ENCODE measurements at places on chromosomes 1 and 21. TPM values are rescaled to one million over a fixed set of nuclear protein-coding genes. Genes with fewer than 3 reads are reported as not detected.

The TRNP1 gene
- 6.2 TPM for polyA plus RNA-seq

The OR2L5 gene
- not detected for polyA plus RNA-seq

The IQGAP3 gene
- 18.2 TPM for polyA plus RNA-seq

The ASCL5 gene
- polyA plus RNA-seq = not detected

The TTC39A gene
- polyA plus RNA-seq = 10.2 TPM

The MARK1 gene
- polyA plus RNA-seq = 10.2 TPM

DNA sequence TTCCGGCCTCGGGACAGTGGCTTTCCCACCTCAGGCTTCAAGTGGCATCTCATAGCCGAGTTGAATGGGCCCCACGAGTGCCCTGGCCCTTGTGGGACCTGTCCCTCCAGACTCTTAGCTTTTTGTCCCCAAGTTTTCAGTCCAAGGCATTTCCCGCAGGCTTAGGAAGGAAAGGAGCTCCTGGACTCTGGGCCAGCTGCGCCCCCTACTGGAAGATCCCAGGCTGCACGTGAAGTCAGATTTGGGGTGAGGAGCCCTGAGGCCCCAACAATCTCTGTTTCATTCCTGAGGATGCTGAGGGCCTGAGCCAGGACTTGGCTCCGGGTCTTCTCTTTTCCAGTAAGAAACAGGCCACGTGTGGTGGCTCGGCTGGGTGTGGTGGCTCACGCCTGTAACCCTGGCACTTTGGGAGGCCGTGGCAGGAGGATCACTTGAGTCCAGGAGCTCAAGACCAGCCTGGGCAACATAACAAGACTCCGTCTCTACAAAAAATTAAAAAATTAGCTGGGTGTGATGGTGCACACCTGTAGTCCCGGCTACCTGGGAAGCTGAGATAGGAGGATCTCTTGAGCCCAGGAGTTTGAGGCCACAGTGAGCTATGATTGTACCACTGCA, 67.4 kb downstream of the ARHGEF10L start:
- peak; percentile 68 for DNase-seq

DNA sequence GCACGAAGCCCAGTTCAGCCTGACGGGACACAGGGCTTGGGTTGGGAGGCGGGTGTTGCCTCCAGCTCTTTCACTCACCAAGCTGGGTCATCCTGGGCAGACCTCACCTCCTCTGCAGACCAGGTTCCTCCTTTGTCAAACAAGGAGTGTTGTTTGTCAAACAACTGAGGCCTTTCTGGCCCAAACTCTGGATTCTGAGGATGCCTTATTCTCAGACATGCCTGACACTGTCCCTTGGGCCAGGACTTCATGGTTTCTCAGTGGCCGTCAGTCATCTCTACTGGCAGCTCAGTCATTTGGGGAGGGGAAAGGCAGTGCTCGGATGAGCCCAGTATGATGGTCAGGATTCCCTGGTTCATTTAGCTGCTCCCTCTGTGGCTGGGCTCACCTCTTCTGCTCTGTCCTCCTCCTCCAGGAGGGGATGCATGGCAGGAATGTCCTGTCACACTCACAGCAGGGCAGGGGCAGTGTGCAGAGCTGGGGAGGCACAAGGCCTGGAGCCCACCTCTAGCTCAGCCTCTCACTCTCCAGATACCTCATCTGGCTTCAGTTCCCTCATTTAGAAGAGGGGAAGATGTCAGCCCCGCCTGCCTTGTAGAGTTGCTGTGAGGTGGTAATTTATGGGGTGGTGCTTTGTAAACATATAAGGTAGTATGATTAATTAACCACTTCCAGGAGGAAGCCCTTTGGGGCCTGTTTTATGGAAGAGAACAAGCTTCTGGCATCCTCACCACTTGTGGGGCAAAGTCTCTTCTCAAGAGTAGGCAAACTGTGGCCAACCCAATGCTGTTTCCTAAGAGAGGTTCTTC, 20.6 kb downstream of the SLC2A1 start:
- DNase-seq = no peak

GRCh38 chr1:25782608-25783201, 17.3 kb upstream of the SELENON start:
- no peak for DNase-seq

GRCh38 chr1:66273656-66274055, 260.3 kb upstream of the SGIP1 start:
- no peak for DNase-seq

- no peak for DNase-seq
Measured at GRCh38 chr1:101653482-101653946, 343.2 kb downstream of the OLFM3 start.

DNA sequence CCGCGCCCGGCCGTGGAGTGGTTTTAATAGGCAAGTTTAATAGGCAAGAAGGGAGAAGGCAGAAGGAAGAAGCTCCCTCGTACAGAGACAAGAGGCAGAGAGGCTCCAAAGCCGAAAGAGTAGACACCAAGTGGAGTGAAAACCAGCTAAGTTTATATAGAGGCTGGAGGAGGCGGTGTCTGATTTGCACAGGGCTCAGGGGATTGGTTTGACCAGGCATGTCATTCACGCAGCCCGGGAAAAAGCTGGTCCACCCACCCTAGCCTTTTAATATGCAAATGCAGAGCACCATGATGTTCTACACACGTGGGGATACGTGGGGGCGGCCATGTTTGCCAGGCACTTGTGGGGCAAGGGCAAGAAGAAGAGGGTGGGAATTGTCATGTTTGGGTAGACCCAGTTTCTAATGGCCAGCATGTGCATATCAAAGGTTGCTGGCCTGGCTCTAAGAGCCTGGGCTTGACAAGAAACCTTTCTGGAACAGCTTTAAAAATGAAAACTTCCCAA, 18.0 kb upstream of the SOD1 start:
- DNase-seq = no peak

DNA sequence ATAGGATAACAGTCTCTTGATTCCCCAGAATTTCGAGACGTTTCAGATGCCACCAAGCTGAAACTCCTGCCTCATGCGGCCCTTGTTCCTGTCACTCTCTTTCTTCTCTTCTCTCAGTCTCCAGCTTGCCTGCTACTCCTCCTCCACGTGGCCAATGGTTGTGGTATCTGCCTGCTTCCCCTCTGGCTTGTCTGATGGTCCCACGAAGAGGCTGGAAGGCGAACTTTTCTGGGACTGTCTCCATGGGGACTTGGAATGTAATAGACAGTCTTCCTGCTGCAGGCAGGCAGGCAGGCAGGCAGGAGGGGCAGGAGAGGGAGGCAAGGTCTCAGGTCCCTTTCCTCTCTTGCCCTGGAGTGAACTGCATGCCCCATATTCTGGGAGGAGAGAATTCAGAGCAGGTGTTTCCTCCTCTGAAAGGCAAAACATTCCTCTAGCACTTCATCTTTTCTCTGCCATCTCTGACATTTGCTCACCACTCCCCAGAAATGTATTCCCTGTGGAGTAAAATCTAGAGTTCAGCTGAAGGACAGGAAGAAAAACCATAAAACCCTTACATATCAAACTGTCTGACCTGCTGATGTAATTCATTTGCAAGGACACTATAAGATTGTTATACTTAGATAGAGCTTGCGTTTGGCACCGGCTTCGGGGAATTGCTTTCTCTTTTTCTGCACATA, 64.1 kb upstream of the GNG12 start:
- DNase-seq = peak; percentile 21

GRCh38 chr1:213828867-213829266, 158.9 kb upstream of the PROX1 start:
- no peak for DNase-seq

GRCh38 chr1:38834937-38835827, 24.4 kb downstream of the RRAGC start:
- peak; percentile 69 for DNase-seq

DNA sequence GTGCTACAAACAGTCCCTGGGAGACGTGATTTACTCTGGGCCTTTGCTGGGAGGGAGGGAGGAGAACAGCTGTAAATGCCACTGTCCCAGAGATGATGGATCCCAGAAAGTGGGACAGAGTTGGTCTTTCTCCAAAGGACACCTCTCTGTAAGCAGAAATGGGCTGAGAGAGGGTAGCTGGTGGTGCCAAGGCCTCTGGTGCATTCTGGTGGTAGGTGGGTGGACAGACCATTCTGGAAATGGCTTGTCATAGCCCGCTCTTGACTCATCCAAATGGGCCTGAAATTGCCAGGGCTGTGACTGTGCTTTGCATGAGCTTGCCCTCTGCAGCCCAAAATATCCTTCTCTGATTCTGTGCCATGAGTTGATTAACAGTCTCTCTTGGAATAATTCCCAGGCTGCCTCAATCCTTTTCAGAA, 36.1 kb downstream of the CCDC185 start:
- DNase-seq = no peak

DNA sequence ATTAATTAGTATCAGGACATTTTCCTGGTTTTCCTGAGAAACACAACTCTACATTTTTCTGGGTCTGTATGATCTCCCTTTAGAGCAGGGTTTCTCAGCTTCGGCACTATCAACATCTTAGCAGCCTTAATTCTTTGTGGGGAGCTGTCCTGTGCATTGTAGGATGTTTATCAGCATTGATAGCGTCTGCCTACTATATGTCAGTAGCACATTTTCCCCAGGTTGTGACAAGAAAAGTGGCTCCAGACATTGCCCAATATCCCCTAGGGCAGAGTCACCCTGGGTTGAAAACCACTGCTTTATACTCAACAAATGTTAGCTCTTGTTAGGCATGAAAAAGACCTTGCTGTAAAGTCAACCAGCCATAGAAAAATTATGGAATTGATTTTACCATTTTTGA, 195.1 kb upstream of the FMN2 start:
- DNase-seq = no peak

GRCh38 chr1:202288177-202288576, 53.6 kb downstream of the UBE2T start:
- DNase-seq = no peak

- DNase-seq = no peak
Measured at GRCh38 chr1:58220836-58221472, 325.6 kb downstream of the OMA1 start.

DNA sequence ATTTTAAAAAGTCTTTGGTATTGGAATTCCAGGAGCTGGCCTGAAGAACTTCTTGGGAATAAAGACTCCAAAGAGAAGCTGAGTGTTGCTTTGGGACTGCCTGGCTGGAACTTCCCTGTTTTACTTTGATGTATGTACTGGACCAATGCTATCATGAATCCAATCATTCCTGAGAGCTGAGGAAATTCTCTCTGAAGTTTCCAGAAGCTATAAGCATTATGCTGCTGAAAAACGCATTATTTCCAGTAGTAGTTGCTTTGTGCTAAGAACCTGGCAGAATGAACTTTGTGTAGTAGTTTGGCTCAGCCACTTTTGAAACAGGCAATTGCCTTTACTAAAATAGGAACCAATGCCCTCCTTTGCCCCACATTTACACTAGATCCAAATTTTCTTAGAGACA, 260.7 kb downstream of the HLX start:
- no peak for DNase-seq

GRCh38 chr1:6241887-6242740, 1.9 kb upstream of the HES3 start:
- no peak for DNase-seq

DNA sequence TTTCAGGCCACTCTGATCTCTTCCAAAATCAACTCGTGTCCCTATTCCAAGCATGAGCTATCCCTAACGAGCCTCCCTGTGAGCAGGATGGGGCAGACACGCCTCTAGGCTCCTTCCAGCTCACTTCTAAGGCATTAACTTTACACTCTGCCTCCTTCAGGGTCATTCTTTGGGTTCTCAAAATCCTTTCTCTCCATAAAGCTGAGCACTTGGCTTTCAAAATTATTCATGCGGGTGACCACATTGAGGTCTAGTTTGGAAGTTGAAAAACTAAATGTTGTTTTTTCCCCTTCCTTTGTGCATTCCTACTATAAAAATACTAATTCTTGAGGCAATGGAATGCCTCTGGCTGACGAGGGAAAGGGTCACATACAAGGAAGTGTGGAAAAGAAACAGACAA, 33.5 kb upstream of the BMP8B start:
- no peak for DNase-seq
